ENCODE measurements at places on chromosomes 1 and 21.

DNA sequence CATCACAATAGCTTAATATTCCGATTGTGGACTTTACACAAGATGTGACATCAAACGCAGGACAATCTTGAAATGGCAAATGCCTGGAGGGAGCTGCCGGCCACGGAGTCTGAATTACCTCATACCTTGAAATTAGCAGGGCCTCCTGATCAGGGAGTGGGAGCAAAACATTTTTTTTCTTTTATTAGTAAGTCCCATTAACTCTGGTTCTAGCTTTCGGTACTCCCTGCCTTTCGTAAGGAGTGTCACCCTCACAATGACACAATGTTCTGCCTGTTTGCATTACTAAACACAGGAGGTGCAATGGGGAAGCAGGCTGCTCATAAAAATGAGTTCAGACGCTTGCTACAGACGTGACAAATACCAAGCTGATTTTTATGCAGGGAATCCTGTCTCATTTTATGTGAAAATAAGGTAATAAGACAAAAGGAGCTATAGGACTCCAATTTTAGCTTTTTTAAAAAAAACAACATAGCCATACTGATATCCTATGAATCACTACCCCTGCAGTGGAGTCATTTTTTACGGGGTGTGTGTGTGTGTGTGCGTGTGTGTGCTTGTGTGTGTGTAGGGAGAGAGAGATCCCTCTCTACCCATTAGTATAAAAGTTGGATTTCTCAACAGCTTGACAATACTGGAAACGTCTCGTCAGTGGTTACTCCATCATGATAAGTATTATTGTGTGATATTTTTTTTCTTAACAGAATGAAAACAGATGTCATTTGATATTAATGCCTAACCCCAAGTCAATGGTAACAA is 205.1 kb upstream of the RUNX1 start:
- DNase-seq, result no peak

- DNase-seq, result no peak
Measured at GRCh38 chr1:210653771-210654170, 325.1 kb downstream of the HHAT start.

- no peak for DNase-seq
Measured at GRCh38 chr1:109438798-109439297, 12.6 kb upstream of the PSMA5 start.

- no peak for DNase-seq
Measured at GRCh38 chr1:207049974-207050391, 1.0 kb downstream of the YOD1 start.

- no peak for DNase-seq
Measured at GRCh38 chr1:24190983-24191461, 3.9 kb upstream of the IFNLR1 start.

- DNase-seq, result no peak
Measured at GRCh38 chr1:31470794-31471315, 57.8 kb downstream of the SERINC2 start.

GRCh38 chr1:226813671-226814591 is 56.5 kb upstream of the PSEN2 start:
- no peak for DNase-seq

- no peak for DNase-seq
Measured at GRCh38 chr1:246513041-246513440, 6.0 kb upstream of the SMYD3 start.

GRCh38 chr1:239682046-239682445 is 295.7 kb downstream of the CHRM3 start:
- DNase-seq, result no peak

DNA sequence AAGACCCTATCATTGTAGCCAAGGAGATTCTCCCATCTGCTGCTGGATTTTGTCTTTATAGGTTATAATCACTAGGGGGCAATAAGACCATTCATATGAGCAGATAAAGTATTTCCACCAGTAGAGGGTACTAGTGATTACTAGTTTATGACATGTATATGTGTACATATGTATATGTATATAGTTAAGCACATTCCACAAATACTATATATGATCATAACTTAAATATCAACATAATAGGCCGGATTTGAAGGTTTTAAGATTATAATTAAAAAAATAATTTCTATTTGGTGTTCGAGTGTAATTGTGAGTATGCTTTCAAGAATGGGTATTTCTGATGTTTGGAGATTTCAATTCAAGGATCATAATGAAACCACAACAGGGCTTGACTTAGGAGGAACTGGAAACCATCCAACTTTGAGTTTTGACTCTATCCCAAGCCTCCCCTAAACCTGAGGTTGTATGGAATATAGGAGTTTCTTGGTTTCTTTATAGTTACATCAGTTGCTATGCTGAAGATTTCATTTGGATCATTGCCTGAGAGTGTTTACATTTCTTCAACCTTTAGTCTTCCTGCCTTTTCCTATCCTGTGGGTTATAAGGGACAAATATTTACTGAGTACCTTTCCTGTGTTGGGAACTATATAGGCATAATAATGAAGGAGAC is 16.9 kb downstream of the TCEANC2 start:
- no peak for DNase-seq

GRCh38 chr1:40847023-40847745 is 15.0 kb downstream of the CITED4 start:
- no peak for DNase-seq
